ENCODE measurements at places on chromosomes 2 and 18. TPM values are rescaled to one million over a fixed set of nuclear protein-coding genes. Genes with fewer than 3 reads are reported as not detected.

GREB1L gene
- total RNA-seq = 2.0 TPM

MAPRE3 gene
- total RNA-seq = 12.0 TPM

PRSS56 gene
- total RNA-seq = not detected

RAB11FIP5 gene
- total RNA-seq = 24.1 TPM

ALPG gene
- total RNA-seq = 0.34 TPM

- DNase-seq = no peak
Observed at GRCh38 chr2:217942731-217943335, 60.0 kb downstream of the TNS1 start.

DNA sequence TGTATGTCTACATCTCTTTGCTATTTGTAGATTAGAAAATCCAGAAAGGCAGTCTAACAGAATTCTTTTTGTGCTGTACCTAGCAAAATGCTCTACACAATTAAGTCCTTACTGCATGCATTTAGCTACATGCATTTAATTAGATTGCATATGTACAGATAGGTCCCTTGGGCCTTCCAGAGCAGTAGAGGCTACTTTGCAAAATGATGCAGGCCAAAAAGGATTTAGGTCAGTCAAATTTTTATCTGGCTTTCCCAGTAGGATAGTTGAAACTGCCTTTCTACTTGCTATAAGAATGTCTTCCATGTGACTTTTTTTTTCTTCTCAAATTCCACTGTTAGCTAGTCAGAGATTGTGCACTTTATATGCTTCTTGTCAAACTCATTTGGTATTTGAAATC is 19.3 kb downstream of the GALNT13 start:
- no peak for DNase-seq

DNA sequence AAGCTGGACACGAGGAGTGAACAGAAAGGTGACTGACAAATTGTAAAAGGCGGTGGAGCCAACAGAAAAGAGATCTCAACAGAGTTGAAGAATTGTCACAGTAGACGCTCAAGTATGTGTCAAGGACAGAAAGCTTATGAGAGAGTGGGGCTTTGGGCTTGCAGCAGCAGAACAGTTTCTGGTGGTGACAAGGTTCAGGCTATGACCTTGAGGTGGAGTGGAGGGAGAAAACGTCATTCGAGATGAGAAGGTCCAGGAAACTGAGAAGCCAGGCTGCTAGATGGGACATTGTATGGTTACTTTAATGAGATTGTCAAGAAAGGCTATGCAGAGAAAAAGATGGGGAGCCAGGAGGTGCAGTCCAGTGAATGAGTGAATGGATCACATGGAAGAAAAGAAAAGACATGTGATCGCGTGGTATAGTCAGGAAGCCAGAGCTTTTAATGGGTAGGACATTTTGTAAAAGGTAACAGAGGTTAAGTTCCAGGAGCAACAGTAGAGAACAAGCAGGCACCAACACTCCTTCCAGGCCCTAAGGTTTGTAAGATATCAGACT is 91.1 kb upstream of the EPC2 start:
- no peak for DNase-seq

GRCh38 chr2:86466306-86466705 is 25.1 kb downstream of the KDM3A start:
- DNase-seq = no peak

DNA sequence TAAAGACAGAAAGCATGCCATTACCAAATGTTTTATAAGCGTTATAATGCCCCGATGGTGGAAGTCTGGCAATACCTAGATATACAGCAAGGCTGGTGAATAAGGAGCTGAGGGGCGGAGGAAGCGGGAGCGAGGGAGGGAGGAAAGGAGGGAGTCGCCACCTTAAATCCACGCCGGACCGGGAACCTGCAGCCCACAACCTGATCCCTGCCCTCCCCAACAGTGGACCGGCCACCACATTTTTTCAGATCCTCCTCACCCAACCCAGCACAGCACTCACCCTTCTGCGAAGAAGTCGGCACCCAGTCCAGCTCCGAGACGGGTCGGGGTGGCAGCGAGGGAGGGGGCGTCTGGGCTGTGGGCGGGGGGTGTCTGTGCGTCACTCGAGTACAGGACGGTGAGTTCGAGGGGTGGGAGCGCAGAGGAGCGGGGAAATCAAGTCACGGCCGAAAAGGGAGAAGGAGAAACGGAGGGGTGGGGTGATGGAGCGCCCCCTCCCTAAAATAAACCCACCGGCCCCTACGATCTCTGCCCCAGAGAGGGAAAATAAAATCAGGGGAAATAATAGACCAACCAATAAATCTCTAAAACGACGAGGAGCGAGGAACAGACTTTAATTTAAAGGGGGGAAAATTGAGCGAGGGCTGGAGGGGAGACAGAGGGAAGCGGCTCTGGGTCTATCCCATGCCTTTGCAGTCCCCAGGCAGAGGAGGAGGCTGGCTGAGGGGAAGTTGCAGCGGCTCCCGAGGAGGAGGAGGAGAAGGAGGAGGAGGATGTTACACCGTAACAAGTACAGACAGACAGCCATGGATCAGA is 96.5 kb upstream of the SERTAD2 start:
- DNase-seq = peak; percentile 61

DNA sequence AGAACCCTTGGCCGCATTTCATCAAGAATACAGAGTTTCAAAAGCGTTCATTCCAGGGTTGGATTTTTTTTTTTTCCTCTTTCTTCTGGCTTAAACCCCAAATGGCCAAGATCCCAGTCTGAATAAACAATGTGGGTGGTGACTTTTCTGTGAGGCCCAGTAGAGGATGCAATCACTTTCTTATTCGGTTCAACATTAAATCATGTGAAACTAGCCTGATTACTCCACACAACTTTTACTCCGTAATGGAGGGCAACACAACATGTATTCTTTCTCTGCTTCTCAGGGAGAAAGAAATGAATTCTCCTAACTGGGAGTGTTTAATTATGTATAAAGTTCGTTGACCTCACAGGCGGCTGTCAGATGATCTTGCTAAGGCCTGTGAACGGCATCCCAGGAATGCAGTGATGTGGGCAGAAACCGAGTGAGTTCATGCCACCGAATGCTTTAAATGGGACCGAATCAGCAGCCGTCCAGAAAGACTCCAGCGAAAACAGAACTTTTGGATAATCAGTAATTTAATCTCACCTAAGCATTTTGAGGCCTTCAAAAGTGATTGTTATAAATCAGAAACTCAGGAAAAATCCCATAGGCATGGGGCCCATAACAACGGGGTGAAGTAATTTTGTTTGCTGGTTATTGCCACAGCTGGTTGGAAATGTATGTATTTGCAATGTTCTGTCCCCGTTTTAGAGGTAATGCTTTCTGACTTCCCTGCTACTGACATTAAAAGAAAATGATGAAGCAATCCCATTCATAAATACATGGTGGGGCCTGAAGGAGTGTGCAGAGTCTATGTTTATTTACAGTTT is 81.5 kb downstream of the BCL2 start:
- peak; percentile 56 for DNase-seq

- DNase-seq = no peak
Observed at GRCh38 chr2:39408351-39409136, 28.5 kb downstream of the MAP4K3 start.

DNA sequence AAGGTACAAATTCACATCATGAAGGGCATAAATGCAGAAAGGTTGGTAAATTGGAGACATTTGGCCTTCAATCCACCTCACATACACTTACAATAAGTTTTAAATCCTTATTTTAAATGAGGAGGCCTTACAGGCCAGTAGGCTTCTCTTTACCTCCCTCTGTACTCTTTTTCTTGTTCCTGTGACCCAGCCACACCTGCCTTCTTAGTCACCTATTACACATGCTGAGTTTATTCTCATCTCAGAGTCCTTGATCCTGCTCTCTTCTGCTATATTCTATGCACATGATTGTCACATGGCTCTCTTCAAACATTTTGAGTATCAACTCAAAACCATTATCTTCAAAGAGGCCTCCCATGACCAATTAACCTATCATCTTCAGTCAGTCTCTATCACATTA is 491.5 kb downstream of the SATB2 start:
- DNase-seq = no peak

- DNase-seq = no peak
Observed at GRCh38 chr2:136863874-136864273, 98.5 kb downstream of the THSD7B start.

DNA sequence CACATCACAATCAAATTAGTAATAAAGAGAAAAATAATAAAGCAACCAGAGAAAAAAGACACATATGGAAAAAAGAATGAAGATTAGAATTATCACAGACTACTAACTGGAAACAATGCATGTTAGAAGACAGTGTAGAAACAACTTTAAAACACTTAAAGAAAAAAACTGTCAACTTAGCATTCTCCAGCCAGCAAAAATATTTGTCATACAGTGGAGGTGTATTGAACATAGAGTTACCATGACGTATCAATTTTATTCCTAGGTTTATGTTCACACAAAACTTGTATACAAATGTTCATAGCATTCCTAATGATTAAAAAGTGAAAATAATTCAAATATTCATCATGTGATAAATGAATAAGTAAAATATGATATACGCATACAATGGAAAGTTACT is 61.5 kb upstream of the ADAM23 start:
- DNase-seq = no peak

GRCh38 chr18:43442571-43442970 is 165.3 kb upstream of the SYT4 start:
- DNase-seq = no peak

- no peak for DNase-seq
Observed at GRCh38 chr2:56680971-56681631, 497.3 kb downstream of the CCDC85A start.

DNA sequence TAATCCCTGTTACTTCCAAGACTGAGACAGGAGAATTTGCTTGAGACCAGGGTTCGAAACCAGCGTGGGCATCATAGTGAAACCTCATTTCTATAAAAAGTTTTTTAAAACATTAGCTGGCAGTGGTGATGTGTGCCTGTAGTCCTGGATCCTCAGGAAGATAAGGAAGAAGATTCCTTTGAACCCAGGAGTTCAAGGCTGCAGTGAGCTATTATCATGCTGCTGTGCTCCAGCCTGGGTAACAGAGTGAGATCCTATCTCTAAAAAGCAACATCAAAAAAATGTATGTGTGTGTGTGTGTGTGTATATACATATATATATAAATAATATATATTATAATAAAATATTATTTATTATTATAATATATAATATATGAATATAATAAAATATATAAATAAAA is 1417.6 kb upstream of the CDH2 start:
- no peak for DNase-seq

DNA sequence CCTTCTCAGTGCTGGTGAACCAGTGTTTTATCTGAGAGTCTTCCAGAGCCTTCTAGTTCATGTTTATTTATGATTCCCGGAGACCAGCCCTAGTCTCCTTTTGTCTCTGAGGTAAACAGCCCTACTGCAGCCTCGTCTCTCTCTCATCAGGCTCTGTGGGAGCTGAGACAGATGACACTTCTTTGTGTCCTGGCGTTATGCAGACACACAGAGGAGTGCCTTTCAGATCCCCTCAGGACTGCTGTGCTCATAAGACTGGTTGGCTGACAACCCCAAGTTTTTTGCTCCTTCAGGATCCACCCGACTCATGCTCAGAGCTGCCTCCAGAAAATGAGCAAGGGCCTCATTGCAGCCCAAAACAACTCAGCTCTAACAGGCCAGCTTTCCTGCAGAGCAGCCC is 523.8 kb upstream of the SPHKAP start:
- DNase-seq = no peak

DNA sequence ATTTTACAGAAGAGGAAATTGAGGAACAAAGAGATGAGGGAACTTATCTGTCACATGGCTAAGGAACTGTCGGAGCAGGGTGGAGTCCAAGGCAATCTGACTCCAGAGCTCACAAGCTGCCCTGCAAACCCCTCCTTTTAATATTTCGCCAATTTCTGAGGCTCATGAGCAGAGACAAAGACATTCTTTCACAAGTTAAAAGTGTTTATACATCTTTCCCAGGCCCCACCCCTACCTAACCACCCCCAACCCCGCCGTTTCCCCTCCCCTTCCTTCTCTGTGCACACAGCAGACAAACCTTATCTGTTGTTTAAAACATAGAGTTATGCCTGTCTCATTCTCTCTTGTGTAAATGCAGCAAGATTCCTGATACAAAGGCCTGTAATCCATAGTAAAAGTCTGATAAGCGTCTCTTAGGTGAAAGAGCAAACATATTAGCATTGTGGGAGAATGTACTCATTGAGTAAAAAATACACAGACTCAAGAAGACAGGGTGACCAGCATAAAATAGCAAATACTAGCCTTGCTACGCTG is 44.3 kb downstream of the EPHA4 start:
- DNase-seq = no peak

DNA sequence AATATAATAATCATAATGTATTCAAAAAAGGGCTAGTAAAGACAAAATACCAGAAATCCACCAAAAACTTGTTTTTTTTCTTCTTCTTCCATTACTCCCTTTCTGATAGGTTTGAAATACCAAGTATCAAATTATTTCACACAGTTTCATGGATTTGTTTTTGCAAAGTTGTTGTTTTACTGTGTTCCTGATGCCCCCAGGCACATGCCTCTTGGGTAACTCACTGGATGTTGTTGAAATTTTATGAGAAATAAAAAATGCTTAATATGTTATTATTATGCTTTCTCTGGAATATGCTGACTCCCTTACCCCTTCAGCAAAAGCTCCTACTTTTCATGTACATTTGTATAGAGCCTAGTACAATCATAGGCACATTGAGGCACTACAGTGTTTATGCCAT is 419.6 kb downstream of the NRXN1 start:
- DNase-seq = no peak

DNA sequence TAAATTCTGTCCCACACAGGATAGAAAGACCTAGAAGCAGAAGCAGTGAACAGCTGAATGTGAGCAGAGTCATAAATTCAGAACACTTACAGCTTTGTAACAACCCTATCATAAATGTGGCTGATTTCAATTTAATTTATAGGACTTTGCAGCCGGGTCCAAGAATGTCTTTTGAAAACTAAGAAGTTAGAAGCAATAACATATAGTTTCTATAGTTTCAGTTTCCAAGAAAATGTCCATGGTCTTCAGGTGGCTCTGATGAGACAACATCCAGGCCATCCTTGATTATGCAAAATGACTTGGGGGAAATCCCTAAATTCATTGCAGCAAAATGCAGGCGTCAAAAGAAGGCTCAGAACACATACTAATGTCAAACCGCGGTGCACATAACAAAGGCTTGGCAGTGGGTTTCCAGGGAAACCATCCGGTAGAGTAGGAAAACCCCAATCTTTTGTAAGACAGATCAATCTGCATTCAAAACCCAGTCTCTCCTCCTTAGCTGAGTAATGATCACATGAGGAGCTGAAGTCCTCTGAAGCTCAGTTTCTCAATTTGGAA is 442.2 kb upstream of the ID2 start:
- no peak for DNase-seq

GRCh38 chr18:40006634-40007033 is 1948.4 kb upstream of the PIK3C3 start:
- DNase-seq = no peak

- no peak for DNase-seq
Observed at GRCh38 chr2:48722391-48722790, 33.1 kb downstream of the LHCGR start.

DNA sequence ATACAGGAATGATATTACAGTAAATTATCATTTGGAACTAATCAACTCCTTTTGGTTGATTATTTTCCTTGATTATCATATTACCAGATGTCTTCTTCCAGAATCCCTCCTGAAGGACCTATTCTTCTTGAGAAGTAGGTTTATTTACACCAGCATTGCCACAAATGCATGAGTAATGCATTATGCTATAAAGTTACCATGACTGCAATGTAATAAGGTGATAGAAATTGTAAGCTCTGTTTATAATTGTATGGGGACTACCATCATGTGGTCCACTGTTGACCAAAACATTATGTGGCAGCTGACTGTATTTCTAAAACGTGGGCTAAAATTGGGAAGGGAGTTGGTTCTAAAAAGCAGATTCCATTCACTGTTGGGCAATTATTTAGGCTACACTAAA is 602.2 kb downstream of the NYAP2 start:
- no peak for DNase-seq

GRCh38 chr2:38433607-38433975 is 56.5 kb upstream of the ATL2 start:
- no peak for DNase-seq

Data from prostate gland (tissue), 2 donors.